ENCODE measurements at places on chromosomes 12 and 14.

- no peak for DNase-seq
Observed at GRCh38 chr12:12741660-12742059, 24.5 kb downstream of the CDKN1B start.

- DNase-seq: no peak
Observed at GRCh38 chr12:10220398-10221077, 7.9 kb downstream of the GABARAPL1 start.

DNA sequence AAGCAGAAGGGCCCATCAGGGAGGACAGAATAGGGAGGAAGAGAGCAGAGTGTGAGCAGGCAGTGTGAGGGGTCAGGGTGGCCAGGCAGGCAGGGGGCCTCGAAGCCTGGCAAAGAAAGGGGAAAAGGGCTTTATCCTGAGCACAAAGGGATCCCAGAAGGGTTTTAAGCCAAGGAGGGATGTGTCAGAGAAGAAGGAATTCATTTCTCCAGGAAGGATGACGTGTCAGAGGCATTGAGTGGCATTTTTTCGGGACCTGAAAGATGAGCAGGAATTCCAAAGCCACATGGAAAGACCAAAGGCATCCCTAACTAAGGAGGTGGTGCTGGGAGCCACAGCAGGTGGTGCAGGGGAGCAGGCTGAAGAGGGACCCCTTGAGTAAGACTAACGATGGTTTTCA lies 132.1 kb downstream of the DICER1 start:
- no peak for DNase-seq

DNA sequence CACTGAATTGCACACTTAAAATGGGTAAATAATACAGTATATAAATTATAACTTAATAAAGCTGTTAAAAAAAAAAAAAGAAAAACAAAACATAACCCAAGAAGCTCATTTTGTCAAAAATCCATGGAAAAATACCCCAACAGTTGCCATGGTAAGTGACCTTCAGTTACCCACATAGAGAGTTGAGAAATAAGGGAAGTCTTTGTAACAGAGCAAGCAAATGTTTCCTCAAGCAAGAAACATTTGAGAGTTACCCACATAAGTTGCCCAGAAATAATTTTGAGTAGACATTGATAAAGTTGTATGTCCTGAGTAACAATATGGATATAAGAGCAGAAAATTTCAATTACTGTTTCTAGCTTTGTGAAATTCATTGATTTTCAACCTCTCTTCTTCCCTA lies 227.4 kb downstream of the CCDC59 start:
- peak; percentile 9 for DNase-seq

DNA sequence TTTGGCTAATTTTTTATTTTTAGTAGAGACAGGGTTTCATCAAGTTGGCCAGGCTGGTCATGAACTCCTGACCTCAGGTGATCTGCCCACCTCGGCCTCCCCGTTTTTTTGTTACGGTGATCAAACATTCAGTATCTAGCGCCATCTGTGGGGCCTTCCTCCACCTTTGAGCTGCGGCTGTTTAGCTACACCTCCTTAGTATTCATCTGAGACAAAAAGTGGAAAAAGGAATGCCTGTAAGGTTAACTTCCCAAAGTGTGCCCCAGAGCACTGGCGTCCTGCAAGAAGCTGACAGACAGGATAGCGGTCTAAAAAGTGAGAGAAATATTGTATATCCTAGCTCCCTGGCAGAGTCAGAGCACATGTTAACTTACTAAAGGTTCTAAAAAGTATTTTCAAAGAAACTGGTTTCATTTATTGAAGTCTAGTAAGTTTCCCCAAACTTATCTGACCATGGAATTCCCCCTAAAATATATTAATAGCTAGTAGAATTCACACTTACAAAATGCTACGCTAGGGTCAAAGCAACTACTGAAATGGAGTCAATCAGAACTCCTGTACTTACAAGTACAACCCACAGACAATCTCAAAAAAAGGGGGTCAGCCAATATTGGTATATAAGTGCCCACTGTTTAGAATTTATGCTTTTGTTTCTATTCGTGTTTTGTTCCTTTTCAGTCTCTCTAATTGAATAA lies 59.1 kb downstream of the DUSP16 start:
- no peak for DNase-seq

- no peak for DNase-seq
Observed at GRCh38 chr14:28777471-28778137, 11.0 kb downstream of the FOXG1 start.

GRCh38 chr14:28102814-28103213 lies 663.8 kb upstream of the FOXG1 start:
- no peak for DNase-seq

GRCh38 chr14:34711169-34711568 lies 3.2 kb downstream of the CFL2 start:
- no peak for DNase-seq

- DNase-seq: peak; percentile 67
Observed at GRCh38 chr14:56005191-56006053, 112.8 kb upstream of the PELI2 start.

- DNase-seq: no peak
Observed at GRCh38 chr14:24372701-24373416, 4.9 kb downstream of the NFATC4 start.

GRCh38 chr12:112149596-112149995 lies 24.2 kb downstream of the TRAFD1 start:
- DNase-seq: no peak

- DNase-seq: no peak
Observed at GRCh38 chr14:79436335-79436734, 775.0 kb downstream of the DIO2 start.

DNA sequence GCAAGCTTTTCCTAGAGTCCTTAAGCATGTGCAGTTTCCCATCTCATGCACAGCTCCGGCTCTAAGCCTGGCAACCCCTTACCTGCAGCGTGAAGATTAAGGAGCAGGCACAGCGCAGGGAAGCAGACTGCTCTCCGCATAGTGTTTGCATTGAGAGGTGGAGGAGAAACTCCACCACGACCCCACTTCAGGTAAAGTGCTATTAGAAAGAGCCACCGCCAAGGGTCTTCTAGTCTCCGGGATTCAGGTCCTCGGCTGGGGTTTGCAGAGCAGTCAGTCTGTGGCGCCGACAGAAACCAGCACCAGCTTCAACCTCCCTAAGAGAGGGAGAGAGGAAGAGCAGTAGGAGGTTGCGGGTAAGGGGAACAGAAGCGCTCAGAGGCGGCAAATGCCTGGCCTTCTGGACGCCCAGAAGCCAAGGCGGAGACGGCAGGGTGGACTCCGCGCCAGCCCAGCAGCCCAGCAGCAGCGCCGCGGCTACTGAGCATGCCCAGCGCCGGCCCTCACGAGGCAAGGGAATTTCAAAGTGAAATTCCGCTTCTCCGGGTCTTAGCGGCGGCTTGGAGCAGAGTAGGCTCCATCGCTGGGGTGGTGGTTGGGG lies at the start of gene PTPRR:
TSS of gene PTPRR (minus strand) at position 488 of the 601 bp plus-strand sequence. CDS start at position 140, 348 bp downstream.
- DNase-seq: no peak

DNA sequence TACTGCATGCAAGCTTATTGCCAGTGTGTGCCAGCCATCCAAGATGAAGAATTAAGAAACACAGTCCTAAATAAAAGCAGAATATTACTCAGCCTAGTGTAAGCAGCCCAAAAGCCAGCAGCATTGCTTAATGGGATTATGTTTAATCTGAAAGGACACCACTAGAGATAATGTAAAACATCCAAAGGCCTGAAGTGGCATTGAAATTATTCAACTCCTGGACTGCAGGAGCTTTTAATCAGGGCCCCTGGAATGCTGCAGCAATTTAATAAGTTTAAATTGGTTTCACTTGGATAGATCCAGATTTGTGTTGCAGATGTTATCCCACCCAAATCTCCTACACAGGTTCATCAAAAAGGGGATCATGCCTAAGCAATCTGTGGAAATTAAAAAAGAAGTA lies 193.0 kb downstream of the C12orf50 start:
- DNase-seq: no peak

DNA sequence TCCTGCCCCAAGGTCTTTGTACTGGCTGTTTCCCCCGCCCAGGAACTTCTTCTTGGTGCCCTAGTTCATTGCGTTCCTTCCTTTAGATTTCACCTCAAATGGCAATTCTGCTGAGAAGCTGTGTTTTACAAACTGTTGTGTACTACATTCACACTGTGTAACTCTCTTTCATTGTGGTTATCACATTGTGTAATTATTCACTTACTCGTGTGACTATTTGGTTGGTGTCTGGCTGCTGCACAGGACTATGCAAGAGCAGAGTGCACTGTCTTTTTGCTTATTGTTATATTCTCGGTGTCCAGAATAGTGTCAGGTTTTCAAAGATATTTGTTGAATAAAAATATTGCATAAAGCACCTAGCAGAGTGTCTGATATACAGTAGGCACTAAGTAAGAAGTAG lies 177.2 kb upstream of the PRICKLE1 start:
- no peak for DNase-seq

- DNase-seq: no peak
Observed at GRCh38 chr14:90375934-90376333, 20.9 kb upstream of the CALM1 start.

GRCh38 chr14:91315844-91316267 lies 71.4 kb upstream of the GPR68 start:
- no peak for DNase-seq

GRCh38 chr12:19746471-19746870 lies 307.2 kb downstream of the AEBP2 start:
- DNase-seq: no peak

GRCh38 chr12:28603239-28603638 lies 413.0 kb downstream of the CCDC91 start:
- DNase-seq: no peak

DNA sequence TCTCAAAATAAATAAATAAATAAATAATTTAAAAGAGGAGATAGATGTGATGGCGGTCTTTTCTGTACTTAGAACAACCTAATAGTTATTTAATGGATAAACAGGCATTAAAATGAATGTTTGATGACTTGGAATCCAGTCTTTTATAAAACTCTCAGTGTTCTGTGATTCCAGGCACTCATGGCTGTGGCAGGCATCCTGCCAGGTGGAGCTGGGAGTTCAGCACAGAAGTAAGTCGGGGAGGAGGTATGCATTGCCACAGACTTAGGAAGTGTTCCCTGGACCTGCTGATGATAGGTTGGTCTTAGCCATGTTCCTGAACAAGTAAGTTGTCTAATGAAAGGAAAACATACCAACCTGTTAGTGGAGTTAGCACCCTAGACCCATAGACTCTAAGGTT lies 126.3 kb downstream of the CACNA1C start:
- no peak for DNase-seq

DNA sequence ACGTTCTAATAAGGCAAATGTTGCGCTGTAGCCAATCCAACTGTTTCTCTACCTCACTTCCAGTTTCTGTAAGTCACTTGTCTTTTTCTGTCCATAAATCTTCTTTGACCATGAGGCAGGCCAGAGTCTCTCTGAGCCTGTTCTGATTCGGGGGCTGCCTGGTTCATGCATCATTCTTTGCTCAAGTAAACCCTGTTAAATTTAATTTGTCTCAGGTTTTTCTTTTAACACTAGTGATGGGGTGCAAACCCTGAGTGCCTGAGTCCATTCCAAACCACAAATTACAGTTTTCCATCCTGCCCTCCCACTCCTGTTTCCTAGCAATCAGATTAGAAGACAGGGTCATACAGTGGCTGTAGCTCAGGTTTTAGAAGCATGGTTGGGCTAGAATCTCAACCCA lies 41.9 kb downstream of the VWF start:
- no peak for DNase-seq

DNA sequence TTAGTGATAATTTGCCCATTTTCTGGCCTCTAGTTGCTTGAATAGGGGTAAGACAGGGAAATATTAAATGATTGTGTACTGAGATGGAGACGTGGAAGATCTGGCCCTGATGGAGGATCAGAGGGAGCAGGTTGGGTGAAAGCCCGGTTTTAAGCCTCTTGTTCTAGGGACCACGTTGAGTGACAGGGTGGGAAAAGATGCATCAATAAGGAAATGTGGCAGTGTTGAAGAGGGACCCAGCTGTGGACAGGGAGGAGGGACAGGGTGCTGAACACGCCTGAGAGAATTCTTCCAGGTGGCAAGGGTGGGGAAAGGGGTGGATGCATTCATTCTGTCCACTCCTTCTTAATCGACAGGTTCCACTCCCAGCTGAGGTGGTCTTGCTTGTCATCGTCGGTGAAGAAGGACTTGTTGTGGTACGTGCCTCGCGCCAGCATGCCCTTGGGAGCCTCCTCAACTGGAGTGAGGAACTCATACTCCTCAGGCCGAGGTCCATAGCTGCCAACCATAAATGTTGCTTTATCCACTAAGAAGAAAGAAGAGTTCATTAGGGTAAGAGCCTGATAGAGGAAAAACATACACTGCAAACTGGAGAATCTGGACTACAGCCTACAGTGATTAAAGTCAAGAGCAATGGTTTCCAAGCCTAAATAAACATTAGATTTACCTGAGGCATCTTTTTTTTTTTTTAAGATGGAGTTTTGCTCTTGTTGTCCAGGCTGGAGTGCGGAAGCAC lies 4.0 kb upstream of the ERP27 start:
- DNase-seq: no peak

DNA sequence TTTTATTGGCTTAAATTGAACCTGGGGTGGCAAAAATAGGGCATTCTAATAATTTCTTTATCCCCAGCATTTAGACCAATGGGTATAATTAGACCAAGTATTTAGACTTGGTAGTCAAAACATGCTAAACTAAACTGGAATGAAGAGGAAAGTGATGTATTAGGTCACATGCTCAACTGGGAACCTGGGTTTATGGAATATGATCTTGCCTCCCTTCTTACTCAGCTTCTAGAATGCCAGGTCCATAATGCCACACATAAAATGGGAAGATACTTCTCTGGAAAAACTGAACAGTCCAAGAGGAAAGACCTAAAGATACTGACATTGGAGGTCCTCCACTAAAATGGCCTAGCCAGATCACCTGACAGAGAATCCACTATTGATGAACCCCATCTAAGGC lies 6.2 kb upstream of the BIN2 start:
- no peak for DNase-seq

DNA sequence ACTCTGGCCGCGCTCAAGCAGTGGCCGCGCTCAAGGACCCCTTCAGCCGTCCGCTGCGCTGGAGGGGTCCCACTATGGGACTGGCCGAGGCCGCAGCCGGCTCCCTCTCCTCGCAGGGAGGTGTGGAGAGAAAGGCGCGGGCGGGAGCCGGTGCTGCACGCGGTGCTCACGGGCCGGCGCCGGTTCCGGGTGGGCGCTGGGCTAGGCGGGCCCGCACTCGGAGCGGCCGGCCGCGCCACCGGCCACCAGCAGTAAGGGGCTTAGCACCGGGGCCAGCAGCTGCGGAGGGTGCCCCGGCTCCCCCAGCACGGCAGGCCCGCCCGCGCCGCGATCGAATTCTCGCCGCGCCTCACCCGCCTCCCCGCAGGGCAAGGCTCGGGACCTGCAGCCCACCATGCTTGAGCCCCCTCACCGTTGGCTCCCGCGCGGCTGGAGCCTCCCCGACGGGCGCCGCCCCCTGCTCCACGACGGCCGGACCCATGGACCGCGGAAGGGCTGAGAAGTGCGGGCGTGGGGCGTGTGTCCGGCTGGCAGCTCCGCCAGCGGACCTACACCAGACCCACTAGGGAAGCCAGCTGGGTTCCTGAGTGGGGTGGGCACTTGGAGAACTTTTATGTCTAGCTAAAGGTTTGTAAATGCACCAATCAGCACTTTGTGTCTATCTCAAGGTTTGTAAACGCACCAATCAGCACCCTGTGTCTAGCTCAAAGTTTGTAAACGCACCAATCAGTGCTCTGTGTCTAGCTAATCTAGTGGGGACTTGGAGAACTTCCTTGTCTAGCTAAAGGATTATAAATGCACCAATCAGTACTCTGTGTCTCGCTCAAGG lies 49.5 kb downstream of the KLHL28 start:
- no peak for DNase-seq

- no peak for DNase-seq
Observed at GRCh38 chr12:88291498-88292131, 149.5 kb downstream of the TMTC3 start.

GRCh38 chr12:94123127-94123526 lies 25.2 kb upstream of the PLXNC1 start:
- no peak for DNase-seq
